ENCODE measurements at places on chromosomes 2 and 18.

DNA sequence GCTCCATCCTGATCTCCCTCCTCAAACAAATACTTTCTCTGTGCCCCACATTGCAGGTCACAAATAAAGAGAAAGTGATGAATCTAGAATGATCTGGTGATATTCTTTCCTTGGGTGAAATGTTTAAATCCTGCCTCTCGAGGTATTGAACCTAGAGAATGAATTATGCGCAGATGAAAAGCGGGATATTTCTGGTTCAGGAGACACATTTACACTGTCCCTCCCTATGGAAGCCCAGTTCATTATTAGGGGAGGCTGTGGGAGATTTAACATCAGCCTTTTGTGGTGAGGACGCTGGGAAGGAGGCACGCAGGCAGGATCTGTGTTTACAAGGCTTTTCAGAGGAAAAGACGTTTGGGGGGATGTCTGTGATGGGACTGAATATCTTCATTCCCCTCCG is 20.6 kb downstream of the MAPRE2 start:
- DNase-seq = no peak

DNA sequence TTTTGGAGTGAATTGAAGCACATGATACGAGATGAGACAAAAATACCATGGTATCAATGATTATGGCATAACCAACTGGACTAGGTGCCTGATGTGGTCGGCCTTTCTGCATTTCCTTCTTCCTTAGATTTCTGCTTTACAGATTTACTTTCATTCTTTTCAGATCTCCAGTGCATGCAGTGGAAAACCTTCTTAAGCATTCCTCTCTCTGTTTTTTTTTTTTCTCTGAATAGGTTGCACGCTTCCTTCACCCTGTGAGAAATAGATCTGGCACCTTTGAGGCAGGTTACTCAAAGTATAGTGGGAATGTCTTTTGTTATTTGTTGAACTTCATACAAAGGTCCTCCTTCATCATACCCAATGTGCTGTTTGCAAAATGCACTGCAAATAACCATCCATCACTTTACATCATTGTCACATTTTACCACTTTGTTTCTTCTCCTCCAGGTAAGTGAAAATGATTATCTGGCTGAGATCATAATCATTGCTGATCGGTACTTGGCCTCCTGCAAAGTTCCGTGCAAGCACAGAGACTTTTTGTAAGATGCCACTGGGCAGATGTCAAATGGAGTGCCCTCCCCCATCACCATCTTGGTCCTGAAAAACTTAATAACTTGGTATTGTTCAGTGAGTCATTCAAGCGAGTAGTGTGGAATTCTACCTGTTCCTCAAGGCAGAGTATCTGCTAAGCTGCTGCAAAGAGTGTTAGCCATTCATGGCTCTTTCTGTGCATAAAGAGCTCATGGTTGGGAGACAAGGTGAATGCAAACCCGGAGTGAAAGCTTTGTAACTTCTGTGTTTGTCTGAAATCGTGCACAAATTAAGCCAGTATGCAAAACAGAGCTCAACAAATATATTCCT is 30.0 kb upstream of the KLHL14 start:
- no peak for DNase-seq

- DNase-seq = peak; percentile 33
Measured at GRCh38 chr2:221571025-221571550, 1.0 kb downstream of the EPHA4 start.

DNA sequence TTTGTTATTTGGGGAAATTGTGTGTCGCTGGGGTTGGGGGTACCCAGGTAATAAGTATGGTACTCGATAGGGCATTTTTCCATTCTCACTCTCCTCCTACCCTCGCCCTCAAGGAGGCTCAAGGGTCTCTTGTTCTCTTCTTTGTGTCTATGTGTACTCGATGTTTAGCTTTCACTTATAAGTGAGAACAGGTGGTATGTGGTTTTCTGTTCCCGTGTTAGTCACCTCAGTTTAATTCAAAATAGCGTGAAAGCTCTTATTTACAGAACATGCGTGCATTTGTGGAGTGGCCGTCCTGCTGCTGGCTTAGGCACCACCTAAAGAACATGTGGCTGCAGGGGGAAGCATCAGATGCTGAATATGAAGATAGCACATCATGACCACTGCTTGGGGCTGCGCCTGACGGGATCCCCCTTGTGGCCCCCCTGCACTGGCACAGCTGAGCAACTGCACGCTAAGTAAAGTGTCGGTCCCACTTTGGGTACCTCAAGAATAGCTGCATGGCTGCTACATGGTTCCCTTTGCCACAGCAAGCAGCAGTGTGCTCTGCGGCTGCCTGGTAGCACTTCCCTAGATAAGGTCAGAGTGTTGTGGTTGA is 569.0 kb downstream of the DCDC2C start:
- DNase-seq = no peak

DNA sequence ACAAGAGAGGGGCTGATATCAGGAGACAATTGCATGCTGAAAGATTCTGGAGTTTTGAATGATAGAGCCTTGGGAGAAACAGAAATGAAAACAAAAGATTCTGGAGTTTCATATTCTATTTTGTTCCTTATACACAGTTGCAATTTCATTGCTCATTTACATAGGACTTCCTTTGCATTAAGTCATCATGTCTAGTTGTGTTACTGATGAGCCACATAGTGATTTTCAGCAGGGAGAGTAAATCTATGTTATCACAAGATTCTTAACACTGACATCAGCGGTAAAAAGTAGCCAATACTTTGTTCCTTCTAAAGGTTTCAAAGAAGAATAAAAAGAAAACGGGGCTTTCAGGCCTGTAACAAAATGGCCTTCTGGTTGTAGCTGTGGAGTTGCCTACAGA is 7.1 kb downstream of the ADAM17 start:
- no peak for DNase-seq

DNA sequence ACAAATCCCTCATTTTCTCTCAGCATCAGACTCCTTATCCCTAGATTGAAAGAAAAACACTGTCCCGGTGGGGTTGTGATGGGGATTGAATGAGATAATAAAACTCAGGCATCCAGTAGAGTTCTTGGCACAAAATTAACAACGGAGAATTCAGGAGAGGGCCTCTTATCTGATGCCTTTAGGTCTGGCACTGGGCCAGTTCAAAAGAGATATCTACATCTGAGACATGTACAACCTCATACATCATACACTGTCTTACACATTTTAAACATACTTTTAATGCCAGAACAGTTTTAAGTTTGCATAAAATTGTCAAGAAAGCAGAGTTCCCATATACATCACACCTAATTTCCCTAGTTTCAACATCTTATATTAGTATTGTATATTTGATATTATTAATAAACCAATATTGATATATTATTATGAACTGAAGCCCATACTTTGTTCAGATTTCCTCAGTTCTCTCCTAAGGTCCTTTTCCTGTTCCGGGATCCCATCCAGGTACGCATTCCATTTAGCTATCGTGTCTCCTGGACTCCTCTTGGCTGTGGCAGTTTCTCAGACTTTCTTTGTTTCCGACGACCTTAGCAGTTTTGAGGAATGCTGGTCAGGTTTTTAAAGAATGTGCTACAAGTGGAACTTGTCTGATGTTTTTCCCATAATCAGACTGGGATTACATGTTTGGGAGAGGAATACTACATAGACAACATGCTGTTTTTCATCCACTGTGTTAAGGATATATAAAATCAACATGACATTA is 27.8 kb downstream of the NXPH2 start:
- DNase-seq = no peak

DNA sequence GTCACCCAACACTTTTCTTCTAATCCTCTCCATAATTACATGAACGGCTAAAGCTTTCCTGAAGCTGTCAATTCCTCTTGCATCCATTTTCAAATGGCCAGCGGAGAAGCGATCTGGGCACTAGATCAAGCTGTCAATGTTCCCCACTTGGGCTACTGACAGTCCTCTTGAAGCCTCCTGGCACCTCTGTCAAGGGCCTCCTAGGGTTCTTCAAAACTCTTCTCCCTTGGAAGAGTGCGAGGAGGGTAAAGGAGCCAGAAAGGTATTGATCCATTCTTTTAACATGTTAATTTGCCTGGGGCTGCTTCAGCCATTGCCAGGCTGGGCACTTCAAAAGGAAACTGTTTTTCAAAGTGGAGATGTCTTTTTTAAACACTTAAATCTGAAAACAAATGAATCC is 19.8 kb downstream of the EPHA4 start:
- no peak for DNase-seq

GRCh38 chr2:217972490-217972889 is 30.3 kb downstream of the TNS1 start:
- peak; percentile 63 for DNase-seq

DNA sequence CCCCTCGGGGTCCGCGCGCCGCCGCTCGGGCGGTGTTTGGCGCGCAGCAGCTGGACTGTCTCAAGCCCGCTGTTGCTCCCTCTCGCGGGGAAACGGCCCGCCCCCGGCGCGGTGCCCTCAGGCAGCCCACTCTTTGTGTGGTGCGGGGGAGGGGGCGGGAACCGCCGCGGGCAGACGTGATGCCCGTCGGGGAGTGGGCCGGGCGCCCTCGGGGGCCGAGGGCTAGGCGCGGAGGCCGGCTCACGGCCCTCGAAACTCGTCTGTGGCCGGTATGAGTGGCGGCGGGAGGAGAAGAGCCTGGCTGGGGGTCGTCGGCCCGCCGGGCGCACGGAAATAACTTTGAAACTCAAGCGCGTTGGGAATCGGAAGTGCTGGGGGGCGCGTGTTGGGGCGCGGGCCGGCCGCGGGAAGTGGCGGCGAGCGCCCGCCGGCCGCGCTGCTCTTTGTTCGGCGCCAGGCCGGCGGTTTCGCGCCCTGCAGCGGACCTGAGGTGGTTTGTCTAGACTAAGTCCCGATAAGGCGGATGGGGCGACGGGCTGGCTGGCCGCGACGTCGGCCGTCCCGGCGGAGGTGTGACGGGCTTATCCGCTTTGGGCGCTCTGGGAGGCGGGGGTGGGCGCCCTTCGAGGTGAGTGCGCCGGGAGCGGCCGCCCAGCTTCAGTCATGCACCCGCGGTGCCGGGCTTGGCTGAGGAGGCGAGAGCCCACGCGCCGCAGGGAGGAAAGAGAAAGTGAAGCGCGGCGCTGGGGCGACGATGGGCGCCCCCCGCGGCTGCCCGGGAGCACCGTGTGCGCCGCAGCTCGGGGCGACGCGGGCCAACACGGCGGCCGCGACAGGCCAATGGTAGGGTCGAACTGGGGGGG is 679 bp downstream of the PTMA start:
- peak; percentile 72 for DNase-seq

DNA sequence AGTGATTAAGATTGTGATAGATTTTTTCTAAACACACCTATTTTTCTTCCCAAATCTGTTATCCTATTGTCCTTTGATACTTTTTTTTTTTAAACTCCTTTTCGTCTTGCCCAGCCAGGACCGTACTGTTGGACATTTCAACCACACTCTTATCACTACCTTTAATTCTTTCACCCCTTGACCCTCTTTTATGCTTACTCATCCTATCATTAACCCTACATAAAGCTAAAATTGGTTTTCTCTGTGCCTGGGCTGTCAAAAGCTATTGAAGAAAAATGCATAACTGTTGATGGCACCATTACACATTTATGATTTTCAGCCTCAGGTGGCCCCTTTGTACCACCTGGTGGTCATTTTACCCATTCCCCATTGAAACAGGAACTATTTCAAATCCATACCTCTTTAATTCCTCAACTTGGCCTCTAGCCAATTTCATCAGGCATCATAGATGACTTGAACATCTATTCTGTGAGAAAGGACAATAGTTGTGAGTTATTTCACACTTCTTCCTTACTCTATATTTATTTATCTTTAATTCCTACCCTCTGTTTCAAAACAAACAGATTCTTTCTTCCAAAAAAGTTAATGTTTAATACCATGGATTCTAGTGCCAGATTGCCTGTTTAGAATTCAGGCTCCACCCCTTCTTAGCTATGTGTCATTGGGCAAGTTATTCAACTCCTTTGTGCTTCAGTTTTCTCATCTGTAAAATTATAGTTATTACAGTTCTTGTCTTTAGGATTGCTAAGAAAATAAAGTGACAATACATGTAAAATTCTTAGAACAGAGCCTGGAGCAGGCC is 258.6 kb downstream of the CAMKMT start:
- DNase-seq = no peak

DNA sequence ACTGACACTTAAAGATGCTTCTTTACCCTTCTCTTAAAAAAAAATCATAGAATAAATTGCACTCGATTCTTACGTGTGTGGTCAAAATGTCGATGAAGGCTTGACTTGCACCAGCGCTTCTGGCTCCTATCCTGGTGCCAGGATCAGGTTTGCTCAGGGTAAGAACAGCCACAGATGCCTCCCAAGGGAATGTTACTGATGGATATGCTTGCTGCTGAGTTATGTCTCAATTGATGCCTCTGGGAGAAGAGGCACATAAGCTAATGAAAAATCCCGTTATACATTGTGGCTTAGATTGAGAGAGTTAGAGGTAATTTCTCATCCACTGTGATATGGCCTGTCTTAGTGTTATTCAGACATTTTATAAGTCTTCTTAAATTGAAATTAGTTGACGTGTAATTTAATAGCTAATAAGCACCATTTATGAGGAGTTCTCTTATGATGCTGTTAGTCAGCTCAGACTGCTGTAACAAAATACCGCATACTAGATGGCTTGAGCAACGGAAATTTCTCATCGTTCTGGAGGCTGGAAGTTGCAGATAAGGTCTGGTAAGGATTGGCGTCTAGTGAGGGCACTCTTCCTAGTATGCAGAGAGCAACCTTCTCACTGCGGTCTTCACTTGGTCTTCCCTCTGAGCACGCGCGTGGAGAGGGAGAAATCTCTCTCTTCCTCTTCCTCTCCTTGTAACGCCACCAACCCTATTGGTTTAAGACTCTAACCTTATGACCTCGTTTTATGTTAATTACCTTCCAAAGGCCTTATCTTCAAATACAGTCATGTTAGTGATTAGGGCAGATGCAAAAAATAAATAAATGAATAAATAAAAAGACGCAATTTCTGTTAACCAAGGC is 116.6 kb upstream of the NOSTRIN start:
- DNase-seq = no peak

DNA sequence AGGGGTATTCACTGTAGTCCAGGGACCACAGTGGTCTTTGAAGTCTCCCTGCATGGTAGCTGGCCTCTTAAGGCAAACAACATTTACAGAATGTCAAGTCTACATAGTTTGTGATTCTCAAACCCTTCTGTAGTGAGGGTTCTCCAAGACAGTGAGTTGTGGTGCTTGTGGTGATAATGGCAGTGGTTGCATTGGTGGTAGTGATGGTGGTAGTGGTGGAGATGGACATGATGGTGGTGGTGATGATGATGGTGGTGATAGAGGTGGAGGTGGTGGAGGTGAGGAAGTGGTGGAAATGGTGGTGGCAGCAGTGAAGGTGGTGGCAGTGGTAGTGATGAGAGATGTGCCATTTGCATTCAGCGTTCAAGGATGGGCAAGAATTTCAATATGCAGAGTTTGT is 104.9 kb downstream of the TACR1 start:
- DNase-seq = no peak

- no peak for DNase-seq
Measured at GRCh38 chr2:19545507-19545906, 187.1 kb upstream of the OSR1 start.

GRCh38 chr18:9617006-9617542 is 2.7 kb upstream of the PPP4R1 start:
- no peak for DNase-seq

GRCh38 chr2:40177366-40177765 is 274.5 kb downstream of the SLC8A1 start:
- DNase-seq = no peak

GRCh38 chr18:2121224-2121623 is 450.1 kb downstream of the METTL4 start:
- no peak for DNase-seq

Measured in left ventricle myocardium superior (tissue), 1 donor.